Activated CD8-positive, alpha-beta T cell treated with anti-CD3 and anti-CD28 coated beads for 36 hours (primary cell): ENCODE measurements at places on chromosomes 6 and 20.

GRCh38 chr20:63402860-63403220 lies 41.7 kb upstream of the CHRNA4 start:
- no peak for DNase-seq

DNA sequence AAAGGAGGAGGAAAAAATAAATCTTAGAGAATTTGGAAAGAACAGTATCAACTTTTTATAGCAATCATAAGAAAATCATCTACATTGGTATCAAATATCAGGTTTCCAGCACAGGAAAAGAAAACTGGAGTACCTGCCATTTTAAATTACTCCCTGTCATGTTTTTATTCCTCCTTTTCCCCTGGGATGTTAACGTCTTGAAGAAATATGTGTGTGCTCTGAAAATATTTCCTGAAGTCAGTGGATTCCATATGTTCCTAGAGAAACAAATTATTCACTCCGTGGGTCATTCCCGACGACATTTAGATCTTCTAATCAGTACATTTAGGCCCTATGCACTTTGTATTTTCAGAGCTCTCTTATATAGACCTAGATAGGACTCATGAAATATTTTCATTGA lies 42.0 kb upstream of the RSPO3 start:
- no peak for DNase-seq

- DNase-seq = no peak
Observed at GRCh38 chr6:39348740-39349139, 26.2 kb upstream of the KCNK16 start.

DNA sequence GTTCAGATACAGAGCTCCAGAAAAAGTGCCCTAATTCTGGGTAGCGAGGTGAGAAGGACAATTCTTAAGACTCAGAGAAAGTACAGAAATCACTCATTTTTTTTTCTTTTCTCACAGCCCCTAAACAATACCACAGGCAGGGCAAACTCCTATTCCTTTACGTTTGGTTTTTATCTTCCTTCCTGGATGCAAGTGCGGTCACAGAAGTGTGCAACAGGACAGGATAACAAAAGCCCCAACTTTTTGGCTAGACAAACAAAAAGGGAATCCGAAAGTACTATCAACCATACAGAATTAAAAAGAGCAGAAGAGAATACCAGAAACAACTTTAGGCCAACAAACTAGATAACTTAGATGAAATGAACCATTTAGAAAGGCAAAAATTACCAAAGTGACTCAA lies 18.4 kb upstream of the BEND6 start:
- DNase-seq = no peak
